Activated naive CD8-positive, alpha-beta T cell treated with anti-CD3 and anti-CD28 coated beads, Interleukin-2, amount 10 ng/mL, durations not matched to agents 7 days and 5 days (primary cell): ENCODE measurements at places on chromosomes 7 and 10.
A peak's percentile ranks its signal among the peaks of the same experiment; 100 is the strongest.

DNA sequence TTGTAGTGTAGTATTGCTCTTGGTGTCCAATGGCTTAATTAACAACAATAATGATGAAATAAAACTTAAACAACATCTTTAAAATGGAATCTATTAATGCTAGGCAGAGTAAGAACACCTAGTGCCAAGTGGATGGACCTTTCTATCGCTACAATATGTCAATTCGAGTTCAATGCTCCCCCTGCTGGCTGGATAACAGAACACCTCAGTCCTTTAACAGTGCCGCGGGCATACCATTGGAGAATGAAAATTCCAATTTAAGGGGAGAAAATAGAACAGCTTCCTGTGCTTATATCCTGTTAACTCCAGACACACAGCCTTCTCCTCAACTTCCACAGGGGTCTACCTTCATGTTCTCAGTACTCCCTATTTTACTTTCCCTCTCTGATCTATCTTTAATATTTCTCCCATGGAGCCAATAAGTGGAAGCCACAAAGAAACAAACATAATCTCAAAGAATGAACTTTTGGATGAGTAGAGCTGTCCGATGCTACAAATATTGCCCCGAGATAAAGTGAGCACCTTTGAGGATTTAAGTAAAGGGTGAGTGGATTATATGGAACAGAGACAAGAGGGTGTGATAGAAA, 41.4 kb downstream of the COL1A2 start:
- no peak for DNase-seq

DNA sequence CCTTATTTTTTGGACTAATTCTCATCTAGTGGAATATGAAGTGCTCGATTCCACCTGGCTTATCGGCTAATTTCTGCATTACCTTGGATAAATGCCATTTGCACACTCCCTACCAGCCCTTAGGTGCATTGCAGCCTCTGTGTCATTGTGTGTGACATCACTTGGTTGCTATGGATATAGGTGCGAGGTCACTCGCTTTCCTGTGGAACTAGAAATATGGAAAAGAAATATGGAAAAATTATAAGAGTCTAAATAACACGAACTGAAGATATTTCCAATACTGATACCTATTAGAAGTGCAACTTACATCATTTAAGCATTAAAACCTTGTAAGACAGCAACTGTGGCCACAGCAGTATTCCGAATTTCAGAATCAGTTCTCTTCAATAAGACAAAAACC, 2.0 kb downstream of the YWHAG start:
- DNase-seq, result no peak

- peak; percentile 17 for DNase-seq
Observed at GRCh38 chr10:49631975-49632374, 18.1 kb downstream of the CHAT start.

DNA sequence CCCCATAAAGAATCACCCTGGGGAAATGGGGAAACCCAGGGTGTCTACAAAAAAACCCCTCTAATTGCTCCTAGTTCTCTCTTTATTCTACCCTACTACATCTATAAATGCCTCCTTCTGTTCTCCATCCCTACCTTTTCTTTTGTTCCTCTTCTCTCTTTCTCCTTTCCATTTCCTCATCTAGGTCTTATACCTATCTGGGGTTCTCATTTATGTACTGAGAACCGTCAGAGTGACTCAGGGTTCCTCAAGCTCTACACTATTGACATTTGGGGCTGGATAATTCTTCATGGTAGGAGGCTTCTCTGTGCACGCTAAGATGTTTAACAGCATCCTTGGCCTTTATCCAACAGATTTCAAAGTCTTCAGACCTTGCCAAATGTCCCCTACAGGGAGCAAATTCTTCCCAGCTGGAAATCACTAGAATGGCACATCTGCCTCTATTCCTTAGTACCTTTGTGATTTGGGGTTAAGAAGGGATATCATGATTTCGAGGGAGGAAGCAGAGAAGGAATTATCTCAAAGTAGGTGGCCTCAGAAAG, 137.4 kb upstream of the PTN start:
- no peak for DNase-seq

- DNase-seq, result no peak
Observed at GRCh38 chr7:6149996-6150395, 118.8 kb downstream of the ANKRD61 start.

GRCh38 chr10:76918106-76918505, 719.5 kb downstream of the KCNMA1 start:
- DNase-seq, result no peak

DNA sequence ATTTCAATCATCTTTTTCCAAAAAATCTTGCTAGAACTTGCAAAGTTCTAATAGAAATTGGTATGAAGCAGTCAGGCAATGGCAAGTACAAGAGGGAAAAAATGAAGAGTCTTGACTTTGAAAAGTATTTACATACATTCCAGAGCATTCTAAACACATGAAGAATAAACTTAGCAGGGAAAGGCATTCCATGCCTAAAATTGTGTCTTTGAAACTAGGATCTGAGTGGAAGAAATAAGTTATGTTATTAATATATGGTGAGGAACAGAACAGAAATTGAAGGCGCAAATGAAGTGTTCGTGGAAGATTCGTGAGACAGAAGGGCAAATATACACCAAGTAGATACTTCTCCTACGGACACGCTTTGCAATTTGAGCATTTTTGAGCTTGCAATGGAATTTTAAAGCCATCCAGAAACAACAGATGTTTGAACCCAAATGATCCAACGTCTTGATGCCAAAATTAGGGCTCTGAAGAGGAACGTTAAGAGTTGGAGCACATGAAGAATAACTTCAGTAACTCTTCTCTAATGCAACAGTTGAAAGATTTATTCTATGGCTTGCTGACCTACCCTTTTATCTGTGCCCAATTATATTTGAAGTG, 40.6 kb upstream of the SEPTIN7 start:
- DNase-seq, result no peak

DNA sequence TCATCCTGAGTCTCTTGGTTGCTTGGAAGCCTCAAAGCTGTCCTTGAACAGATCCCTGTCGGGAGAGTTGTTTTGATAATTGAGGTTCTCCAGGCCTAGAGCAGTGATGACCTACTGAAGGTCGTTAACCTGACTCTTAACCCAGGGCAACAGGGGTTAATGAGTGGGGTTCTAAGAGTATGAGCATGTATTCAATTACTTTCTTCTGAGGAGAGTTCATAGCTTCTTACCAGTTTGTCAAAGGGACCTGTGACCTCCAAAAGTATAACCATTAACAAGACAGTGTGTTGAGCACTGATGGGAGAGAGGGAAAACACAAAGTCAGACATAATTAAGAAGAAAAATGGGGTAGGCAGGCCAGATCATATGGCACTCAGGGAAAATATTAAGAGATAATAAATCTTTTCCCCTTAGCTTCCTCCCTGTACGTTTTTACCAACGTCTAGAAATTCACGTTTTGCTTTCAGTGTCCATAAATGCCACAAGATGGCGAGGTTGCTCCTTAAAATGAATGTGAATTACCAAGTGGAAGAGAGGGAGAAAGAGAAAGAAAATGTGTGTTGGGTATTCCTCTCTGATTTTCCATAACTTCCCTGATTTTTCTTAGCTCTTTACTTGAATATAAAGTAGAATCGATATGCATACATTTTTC, 97.6 kb downstream of the SUGCT start:
- DNase-seq, result no peak

GRCh38 chr7:13790611-13791010, 198.9 kb downstream of the ETV1 start:
- DNase-seq, result no peak

DNA sequence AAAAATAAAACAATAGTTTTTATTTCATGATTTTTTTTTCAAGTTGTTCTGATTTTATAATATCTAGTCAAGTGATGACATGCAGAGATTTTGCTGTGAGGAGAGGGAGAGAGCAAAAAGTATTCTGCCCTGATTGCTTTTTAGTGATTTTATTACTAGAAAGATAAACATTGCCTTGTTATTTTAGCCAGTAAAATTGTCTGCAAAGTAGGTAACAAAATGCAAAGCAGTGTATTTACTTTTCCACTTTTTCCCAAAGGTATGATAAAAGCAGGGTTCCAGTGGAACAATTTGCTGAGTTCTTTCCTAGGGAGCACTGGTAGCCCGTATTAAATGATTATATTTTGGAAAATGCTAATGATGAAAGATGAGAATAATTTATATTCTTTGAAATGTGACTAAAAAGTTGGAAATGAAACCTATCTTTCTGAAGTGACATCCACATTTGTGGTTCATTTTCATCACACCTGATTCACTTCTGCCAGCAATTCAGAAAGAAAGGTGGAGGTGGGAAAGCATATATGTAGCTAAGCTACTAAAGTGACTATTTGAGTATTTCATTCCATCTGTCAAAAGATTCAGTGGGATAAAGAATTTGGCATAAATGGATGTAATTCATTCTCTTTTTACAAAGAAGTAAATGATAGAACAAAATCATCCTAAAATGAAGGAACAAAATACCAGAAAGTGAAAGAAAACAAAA, 300.3 kb downstream of the ADK start:
- no peak for DNase-seq

DNA sequence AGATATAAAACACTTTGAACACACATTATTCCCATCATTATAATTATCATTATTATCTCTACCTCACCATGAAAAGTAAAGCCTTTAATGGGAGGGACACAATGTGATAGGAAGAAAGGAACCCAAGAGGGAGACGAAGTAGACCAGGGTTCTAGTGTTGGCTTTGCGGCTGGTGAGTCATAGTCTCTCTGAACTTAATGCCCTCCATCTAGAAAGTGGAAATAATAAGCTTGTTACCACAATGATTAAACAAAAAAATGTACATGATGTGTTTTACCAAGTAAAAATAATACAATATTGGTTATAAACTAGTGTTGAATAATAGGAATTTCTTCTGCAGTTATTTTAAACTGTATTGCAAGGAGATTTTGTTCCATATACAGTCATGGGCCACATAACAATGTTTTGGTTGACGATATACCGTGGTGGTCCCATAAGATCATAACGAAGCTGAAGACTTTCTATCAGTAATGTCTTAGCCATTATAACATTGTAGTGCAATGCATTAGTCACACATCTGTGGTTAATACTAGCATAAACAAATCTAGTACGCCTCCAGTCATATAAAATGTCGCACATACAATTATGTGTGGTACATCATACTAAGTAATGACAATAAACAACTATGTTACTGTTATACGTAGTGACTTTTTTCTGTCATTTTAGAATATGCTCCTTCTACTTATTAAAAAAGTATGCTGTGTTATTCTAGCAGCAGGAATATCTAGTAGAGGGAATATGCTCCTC, 450.6 kb upstream of the SORCS1 start:
- DNase-seq, result no peak

DNA sequence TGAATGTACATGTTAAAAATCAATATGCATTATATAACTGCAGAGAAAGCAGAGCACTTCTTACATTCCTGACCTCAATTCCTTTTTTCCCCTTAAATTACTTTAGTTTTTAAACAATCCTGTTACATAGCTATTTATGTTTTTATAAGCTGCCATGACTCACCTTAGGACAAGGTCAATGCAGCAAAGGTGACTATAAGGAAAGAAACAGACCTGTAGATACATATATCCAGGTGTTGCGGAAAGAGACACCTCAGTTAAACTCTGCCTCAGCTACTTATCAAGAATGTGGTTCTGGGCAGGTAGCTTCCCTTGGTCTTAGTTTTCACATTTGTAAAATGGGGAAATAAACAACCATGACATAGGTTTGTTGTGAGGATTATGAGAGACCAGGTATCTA, 105.5 kb downstream of the DPY19L1 start:
- no peak for DNase-seq

GRCh38 chr7:111586711-111587409, 24.6 kb upstream of the IMMP2L start:
- no peak for DNase-seq

DNA sequence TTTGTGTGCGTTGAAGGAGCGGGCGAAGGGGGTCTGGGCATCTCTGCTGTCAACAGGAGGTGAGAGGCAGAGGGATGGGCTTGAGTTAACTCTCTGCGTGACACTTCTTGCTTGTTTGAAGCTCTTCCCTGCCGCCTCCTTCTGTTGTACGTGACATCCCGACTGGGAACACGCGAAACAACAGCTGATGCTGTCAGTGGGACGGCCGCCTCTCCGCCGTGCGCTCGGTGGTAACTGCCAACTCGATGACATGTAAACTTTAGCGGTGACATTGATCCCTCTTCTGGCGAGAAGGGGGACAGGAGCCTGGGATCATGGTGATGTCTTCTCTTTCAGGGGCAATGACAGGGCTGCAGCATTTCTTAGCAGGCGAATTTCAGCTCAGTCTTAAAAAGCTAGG, 394.5 kb downstream of the TYW1 start:
- DNase-seq, result no peak

DNA sequence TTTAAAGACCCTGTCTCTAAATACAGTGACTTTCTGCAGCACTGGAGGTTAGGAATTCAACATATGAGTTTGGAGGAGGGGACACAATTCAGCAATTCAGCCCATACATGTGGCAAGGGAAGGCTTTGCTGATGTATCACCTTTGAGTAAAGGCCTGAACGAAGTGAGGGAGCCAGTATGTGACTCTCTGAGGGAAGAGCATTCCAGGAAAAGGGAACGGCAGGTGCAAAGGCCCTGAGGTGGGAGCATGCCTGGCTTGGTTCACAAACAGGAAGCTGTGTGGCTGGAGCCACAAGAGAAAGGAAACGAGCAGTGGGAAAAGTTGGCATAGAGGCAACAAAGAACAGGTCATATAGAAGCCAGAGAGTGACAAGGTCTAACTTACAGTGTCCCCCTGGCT, 72.9 kb downstream of the MTPN start:
- DNase-seq, result no peak

GRCh38 chr7:80937336-80937735, 18.5 kb upstream of the SEMA3C start:
- DNase-seq, result no peak

DNA sequence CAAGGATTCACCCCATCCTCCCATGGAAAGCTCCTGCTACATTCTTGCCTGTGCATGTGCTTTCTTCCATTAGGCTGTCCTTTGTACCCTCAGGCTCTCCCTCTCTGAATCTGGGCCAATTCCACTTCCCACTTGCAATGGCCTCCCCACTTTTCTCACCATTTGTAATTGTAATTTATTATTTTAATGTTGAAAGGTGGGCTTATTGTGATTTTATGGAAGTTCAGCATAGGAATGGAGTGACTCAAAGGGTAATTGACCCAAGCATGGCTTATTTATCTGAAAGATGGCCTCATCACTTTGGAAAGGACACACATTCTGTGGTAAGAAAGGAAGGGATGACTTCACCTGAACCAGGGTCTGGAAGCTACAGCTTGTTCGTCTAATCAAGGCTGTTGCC, 46.9 kb upstream of the ORC5 start:
- DNase-seq, result no peak

DNA sequence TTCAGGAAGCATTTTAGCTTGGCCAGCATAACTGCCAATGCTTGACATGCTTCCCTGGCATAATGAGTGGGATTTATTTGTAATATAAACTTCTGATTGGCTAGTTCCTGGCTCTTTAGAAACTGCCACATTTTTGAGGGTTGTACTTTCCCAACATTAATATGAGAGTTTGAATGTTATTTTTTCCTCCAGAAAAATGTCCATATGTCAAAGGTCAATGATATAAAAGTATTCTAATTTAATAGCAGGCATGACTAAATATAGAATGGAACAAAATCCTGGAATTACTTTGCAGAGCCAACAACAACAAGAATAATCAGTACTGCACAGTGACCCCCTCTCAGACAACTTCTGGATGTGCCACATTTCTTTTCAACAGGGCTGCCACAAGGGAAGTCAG, 352.6 kb downstream of the PRPF18 start:
- DNase-seq, result no peak

- DNase-seq, result no peak
Observed at GRCh38 chr7:35727571-35727970, 32.6 kb upstream of the HERPUD2 start.
